ENCODE measurements at places on chromosomes 7 and 10.

DNA sequence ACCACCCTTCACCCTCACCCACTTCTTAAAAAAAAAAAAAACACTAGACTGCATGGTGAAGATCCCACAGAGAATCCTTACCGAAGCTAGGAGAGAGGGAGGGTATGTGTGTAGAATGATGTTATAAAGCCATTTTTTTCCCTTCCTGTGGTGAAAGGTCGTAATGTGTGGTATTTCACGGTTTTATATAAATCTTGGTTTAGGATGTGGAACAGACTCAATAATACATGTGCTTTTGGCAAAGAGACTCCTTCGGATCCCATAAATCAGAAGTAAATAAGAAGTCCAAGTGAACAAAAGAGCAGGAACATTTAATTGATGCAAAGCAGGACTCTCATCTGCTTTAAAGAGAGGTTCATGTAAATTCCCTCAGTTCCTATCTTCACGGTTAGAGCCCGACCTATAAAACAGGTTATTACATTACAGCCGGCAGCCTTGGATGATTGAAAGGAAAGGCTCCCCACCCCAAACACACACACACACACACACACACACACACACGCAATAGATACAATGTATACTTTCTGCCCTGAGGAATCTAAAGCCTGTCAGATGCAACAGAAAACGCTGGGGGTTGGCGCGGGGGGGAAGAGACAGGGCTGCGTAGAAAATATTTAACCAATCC, 8.8 kb downstream of the DLX5 start:
- no peak for DNase-seq

DNA sequence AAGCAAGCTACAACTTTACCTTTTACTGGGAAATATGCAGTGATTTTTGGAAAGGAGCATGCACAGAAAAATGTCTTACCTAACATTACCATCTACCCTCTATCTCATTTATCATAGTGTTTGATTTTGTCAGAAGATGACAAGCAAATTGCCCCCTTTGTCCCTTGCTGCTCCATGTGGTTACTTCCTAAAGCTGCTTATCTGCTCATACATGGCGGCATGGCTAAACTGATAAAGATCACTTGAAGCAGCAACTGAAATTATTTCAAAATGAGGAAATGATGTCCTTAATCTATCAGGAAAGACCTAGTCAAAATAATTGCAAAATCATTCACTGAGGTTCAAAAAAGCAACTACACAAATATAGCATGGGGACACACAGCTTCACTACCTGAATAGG, 1198.5 kb upstream of the SORCS1 start:
- no peak for DNase-seq

- DNase-seq: no peak
Measured at GRCh38 chr10:3233486-3233990, 61.0 kb upstream of the PITRM1 start.

DNA sequence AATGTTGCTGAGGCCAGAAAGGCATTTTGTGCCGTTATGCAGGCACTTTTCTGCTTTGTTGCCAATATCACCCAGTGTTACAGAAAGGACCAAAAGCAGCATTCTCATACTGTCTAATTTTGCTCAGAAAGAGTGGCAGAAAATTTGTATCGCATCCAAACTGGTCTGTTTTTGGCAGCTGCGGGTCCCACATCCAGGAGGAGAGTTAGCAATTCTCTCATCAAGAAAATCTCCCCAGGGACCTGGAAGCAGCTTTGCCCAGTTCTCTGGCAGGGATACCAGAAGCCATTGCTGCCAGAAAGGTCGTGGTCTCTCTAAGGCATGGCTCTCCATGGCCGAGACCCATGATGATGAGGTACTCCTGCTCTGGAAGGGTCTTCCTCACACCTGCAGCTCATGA, 489.2 kb upstream of the ZMIZ1 start:
- peak; percentile 17 for DNase-seq

GRCh38 chr7:47285860-47286491, 295.9 kb downstream of the TNS3 start:
- peak; percentile 49 for DNase-seq

- no peak for DNase-seq
Measured at GRCh38 chr10:79241629-79241989, 105.7 kb upstream of the PPIF start.

- DNase-seq: no peak
Measured at GRCh38 chr7:44538093-44538797, 2.9 kb downstream of the NPC1L1 start.

- no peak for DNase-seq
Measured at GRCh38 chr10:33227489-33227888, 107.0 kb downstream of the NRP1 start.
